NCI-H1930 (cell line): ENCODE measurements at places on chromosomes 6 and 20.

- DNase-seq = no peak
Observed at GRCh38 chr6:15631432-15631831, 31.4 kb downstream of the DTNBP1 start.

DNA sequence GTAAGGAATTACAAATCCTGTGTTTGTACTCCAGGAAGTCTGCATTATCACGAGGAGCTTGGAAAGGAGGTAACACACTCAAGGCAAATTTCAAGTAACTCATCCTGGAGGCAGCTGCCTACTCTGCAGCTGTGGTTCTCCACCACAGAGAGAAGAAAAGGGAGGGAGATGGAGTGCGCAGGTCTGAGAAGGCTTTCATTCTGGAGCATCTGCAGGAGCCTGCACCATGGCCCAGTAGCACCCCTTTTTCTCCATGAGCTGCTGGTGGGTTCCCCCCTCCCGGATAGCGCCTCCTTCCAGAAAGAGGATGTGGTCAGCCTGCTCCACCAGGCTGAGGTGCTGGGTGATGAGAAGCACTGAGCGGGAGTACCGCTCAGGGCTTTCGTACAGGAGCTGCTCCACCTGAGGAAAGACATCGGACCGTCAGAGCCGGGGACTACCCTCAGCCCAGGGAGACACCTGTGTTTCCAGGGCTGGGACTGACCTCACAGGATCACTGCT is 1.6 kb upstream of the PSMB8 start:
- DNase-seq = no peak

GRCh38 chr6:112254921-112255320 is 554 bp upstream of the LAMA4 start:
- DNase-seq = no peak

DNA sequence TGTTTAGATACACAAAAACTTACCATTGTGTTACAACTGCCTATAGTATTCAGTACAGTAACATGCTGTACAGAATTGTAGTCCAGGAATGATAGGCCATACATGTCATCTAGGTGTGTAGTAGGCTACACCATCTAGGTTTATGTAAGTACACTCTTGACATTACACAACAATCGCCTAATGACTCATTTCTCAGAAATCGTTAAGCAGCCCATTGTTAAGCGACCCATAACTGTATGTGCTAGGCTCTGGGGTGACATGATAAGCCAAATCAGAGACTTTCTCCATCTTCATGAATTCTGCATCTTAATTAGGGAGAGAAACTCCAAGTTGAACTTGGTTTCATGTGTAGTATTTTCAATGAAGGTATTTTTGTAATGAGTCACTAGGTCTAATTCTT is 17.2 kb downstream of the STK35 start:
- DNase-seq = no peak

DNA sequence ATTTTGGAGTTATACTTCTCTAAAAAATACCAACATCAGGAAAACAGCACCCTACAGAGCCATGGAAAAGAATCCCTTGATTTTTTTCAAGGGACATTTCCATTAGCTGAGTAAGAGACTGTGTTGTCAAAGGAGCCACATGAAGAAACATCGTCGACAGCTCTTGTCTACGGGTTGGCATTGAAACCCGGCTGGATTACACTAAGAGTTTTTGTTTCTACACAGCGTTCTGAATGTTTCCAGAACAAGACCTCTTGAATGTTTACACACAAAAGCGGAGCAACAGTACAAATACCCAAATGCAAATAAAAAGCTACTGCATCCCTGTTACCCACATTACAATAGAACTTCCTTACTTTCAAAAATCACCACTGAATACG is 2.4 kb upstream of the MYLK4 start:
- DNase-seq = no peak

- DNase-seq = no peak
Observed at GRCh38 chr20:13348311-13349234, 127.5 kb downstream of the ISM1 start.

GRCh38 chr6:112205427-112206109 is 48.8 kb downstream of the LAMA4 start:
- DNase-seq = no peak

DNA sequence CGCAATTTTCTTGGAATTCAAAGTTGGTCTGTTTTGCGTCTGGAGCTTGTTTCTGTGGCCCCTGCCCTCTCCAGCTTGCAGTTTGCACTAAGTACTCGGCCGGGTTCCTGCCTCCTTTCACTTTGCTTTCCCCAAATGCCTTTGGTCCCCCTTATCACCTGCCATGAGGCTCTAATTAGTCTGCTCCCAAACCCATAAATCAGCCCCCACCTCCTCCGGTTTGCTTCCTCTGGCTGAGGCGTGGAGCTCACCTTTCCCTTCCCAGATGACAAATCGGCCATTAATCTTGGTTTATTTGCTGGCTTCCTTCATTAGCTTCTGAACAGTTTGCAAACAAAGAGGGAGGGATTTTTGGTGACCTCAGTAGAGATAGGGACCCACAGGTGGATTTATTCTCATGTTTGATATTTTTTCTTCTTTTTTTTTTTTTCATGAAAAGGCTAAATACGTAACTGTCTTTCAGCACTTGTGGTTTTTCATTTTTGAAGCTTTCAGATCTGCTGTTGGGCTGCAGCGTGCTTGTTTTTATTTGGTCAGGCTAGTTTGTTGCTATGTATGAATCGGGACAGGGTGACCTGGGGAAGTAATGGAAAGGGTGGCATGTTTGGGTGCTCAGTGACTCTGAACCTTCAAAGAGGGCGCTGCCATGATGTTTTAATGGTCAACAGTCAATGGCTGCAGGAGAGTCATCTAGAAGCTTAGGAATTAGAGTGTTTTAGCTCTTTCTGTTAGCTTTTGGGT is 121.7 kb upstream of the JAG1 start:
- DNase-seq = no peak

GRCh38 chr6:29826271-29826670 is 1.4 kb upstream of the HLA-G start:
- no peak for DNase-seq

GRCh38 chr6:11618533-11618932 is 81.0 kb downstream of the TMEM170B start:
- DNase-seq = no peak

GRCh38 chr6:44740566-44741120 is 353.1 kb downstream of the CDC5L start:
- DNase-seq = no peak

DNA sequence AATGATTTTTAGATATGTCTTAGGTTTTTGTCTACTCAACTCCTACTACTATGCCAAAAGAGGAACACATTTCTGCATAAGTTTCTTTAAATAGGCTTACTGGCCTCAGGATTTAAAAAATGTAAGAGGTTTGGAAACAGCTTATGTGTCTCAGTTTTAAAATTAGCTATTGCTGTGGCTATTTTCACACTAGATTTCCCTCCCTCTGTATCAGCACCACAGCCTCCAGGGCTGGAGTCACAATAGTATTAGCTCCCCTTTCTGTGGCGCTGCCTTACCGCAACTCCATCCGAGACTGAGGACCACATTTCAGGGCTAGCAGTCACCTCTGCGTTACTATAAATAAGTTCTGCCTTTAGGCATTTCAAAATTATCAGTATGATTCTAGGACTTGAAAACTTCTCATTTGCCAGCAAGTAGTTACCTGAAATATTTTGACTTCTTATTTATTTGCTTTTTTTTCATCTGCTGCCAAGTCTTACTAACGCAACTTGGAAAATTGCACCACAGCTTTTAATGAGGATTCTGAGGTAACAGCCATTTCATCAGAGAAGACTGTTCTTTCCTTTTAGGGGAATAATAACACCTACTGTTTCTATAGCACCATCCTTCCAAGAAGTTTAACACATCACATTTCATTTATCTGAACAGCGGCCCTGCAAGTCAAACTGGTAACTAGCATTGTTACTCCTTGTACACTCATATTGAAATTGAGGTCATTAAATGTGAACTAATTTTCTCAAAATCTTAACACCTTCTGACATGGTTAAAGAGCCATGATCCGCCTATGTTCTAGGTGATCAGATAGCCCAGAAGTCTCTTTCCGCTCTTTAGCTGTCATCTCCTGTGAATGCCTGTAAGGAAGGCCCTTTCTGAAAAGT is 105.9 kb downstream of the GJA10 start:
- DNase-seq = no peak

DNA sequence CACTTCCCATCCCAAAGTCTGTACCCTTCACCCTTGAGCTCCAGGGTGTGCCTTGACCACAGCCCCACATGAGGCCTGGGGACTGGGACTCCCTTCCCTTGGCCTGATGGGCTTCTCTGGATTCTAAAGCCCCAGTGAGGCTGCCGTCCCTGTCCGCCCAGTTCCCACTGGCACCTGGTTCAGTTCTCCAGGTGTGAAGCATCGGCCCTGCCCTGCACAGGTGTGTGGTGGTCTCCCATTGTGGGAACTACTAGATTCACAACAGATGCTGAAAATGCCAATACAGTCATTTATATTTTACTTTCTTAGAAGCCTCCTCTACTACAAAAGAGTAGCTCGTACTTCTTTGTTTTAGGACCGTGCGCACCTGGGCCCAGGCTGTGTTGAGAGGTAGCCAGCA is 72.8 kb downstream of the TTLL2 start:
- DNase-seq = no peak

- no peak for DNase-seq
Observed at GRCh38 chr6:128209771-128210170, 308.9 kb upstream of the THEMIS start.

GRCh38 chr6:138963119-138963518 is 24.9 kb downstream of the REPS1 start:
- DNase-seq = no peak

DNA sequence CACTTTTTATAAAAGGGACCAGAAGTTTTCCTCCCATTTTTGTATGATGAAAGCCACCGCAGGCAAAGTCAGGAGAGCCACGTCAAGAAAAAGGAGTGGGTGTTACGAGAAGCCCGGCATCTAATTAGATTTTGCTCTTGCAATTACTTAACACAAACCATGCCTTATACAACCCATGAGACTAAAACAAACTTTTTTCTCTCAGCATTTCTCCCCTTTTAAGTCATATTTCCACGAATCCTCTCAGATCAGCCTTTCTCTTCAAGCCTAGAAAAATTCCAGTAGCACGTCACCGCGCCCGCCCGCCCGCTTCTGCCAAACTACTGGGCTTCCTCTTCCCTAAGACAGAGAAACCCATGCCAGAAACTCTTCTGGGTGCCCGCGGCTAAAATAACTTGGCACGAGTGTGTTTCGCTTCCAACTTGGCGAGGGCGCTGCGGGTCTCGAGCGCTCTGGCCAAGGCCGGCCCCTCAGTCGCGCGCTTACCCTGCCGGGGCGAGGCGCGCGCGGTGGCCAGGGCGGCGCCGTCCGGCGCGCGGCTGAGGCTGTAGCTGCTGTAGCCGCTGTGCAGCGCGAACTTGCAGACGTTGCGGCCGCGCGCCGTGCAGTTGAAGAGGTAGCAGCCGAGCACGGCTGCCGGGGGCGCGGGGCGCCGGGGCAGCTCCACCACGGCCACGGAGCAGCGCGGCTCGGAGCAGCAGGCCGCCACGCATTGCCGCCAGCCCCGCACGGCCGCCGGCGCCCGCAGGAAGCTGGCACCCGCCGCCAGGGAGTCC is 1.0 kb downstream of the LRP11 start:
- DNase-seq = no peak

GRCh38 chr20:57735831-57736737 is 26.3 kb upstream of the PMEPA1 start:
- no peak for DNase-seq

DNA sequence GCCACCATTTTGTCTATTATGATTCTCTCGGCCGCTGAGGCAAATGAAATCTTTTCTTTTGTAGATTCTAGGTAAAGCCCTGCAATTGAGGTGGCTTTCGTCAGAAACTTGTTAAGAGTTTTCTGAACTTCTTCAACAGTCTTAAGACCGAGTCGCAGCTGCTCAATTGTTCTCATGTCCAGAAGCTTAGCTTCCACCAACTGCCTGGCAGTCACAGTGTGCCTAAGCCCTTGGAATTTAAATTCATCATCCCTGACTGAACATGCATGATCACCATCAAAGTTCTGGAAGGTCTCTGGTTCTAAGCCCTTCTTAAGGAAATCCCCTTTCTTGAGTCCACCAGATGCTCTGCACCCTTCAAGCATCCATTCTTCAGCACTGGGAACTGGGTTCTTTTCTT is 25.7 kb downstream of the DST start:
- no peak for DNase-seq

- DNase-seq = no peak
Observed at GRCh38 chr20:53829724-53830521, 236.3 kb upstream of the ZNF217 start.

GRCh38 chr6:73610444-73611275 is 43.1 kb downstream of the SLC17A5 start:
- no peak for DNase-seq

GRCh38 chr20:47133809-47134456 is 222.6 kb downstream of the ZMYND8 start:
- no peak for DNase-seq

DNA sequence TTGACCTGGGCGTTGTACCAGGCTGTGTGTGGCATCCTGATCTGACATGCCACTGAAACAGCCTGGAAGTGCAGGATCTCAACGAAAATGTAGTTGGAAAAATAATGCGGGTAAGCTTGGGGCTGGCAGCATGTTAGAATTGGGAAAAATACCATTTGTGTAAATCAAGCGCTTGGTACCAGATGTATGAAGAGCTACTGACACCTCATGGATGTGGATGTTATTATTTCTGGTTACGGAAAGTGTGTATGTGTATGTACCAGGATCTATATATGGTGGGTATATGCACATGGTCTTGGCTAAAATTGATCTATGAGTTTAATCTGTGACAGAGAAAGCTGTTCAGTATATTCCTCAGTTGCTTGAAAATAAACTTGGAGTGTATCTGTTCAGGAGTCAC is 22.7 kb downstream of the HIVEP1 start:
- DNase-seq = no peak

DNA sequence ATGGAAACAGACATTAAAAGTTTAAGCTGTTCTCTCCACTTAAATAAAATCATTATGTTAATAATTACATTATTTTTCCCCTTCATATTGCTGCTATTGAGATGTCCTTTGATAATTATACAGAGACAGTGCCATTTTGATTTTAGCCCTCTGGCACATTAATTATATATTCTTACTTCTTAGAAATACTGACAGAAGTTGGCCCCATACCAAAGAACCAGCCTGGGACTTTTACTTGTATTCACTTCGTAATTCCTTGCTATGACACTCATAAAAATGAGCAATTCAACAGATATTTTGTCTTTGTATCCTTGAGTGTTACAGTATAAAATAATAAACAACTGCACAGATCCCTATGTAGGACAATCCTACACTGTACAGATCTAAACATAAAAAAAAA is 743.7 kb downstream of the TBC1D32 start:
- no peak for DNase-seq
